ENCODE measurements at places on chromosomes 13 and 19.

DNA sequence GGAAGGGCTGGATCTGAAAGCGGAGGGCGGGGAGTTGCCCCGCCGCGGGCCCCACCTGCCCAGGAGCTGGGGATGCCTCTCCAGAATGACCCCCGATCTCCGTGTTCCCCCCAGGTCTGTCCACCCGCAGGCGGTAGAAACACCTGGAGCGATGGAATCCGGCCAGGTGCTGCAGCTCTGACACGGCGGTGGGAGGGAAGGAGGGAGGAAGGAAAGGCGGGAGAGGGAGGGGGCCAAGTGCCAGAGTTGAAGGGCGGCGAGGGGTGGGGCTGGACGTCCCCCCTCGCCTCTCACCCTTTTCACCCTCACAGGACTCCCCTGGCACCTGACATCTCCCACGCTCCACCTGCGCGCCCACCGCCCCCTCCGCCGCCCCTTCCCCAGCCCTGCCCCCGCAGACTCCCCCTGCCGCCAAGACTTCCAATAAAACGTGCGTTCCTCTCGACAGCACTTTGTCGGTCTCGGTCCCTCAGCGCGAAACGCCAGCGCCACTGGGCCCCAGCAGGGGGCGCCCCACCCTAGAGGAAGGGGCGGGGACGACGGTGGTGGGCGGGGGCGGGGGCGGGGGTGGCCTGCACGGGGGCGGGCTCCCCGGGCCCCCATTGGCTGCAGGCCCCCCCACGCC lies 337 bp upstream of the FXYD7 start:
- DNase-seq: peak; percentile 68

GRCh38 chr13:110714797-110715394 lies 1.4 kb downstream of the ING1 start:
- DNase-seq: peak; percentile 45

- peak; percentile 81 for DNase-seq
These were observed 39.5 kb downstream of the DHRS12 start for GRCh38 chr13:51764184-51765141.

DNA sequence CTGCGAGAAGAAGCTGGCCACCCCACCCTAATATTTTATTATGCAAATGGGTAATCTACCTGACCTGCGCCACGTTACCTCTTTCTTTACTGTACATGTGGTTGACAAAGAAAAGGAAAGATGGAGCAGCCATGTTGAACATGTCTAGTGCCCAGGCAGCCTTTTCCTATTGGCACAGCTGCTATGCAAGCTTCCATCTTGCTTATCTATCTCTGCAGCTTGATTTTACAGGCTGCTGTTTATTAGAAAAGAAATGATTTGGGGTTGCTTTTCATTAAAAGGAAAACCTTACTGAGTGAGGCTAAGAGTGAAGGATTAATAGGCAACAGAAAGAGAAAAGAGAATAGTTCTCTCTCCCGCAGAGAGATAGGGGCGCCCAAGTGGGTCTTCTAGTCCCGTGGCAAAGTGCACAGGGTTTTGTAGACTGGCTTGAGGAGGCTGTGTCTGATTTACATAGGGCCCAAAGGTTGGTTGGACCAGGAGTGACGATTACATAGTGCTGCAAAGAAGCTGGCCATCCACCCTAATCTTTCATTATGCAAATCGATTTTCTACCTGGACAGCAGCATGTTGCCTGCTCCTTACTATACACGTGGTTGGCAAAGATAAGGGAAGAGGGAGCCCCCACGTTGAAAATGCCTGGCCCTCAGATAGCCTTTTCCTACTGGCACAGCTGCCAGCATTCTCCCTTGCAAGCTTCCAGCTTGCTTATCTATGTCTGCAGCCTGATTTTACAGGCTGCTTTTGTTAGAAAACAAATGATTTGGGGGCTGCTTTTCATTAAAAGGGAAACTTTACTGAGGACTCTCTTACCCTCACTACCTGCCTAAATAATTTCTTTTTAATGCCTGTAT lies 28.3 kb downstream of the OR10H4 start:
- DNase-seq: no peak

- DNase-seq: no peak
These were observed 139.3 kb downstream of the TNFRSF19 start for GRCh38 chr13:23709536-23709935.

DNA sequence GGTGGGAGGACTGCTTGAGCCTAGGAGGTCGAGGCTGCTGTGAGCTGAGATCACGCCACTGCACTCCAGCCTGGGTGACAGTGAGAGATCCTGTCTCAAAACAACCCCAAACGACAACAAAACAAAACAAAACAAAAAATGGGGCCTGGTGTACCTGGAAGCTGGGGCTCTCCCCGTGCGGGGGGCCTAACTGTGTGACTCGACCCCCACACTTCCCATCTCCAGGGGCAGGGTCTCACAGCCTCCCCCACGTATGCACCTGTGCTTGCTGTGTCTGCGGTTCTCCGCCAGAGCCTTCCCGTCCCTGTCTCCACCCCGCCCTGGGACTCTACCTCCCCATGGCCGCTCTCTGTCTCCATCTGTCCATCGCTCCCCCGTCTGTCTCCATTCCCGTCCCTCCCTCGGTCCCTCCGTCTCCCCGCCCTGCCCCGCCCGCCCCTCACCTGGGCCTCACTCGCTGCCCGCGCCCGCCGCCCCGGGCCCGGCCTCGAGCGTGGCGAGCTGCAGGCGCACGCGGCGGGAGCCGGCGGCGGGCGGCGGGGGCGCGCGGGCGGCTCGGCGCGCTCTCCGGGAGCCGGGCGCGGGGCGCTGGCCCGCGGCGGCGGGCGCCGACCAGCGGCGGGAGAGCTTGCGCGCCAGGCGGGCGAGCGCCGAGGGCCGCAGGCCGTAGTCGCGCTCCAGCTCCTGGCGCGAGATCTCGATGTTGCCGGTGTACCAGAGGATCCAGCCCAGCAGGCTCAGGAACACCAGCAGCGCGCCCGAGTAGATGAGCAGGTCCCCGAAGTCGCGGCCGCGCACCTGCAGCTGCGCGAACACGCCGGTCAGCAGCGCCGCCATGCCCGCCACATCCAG lies 587 bp downstream of the TMEM238 start:
- peak; percentile 50 for DNase-seq

DNA sequence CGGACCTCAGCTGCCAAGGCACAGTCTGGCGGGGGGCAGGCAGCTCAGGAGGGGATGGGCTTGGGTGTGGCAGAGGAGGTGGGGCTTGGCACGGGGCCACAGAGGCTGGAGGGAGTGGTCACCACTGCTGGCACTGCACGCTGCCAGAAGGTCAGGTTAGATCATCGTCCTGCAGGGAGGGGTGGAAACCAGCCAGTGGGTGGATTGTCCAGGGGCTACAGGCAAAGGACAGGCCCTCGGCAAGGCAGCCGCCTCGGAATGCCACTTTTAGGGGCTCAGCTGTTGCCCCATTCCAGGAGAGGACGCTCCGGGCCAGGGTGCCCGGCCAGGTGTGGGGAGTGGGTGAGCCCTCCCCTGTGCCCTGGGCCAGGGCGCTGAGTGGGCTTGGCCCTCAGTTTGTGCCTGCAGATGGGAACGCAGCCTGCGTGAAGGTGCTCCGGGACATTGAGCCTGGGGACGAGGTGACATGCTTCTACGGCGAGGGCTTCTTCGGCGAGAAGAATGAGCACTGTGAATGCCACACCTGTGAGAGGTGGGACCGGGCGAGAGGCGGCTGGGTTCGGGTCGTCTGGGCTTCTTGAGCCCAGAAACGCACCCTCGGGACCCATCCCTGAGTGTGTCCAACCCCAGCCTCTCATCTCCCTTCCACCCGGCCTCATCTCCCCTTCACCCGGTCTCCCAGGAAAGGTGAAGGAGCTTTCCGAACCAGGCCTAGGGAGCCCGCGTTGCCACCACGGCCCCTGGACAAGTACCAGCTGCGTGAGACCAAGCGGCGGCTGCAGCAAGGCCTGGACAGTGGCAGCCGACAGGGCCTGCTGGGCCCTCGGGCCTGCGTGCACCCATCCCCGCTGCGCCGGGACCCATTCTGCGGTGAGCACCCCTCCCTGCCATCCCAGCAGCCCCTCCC lies 6.4 kb downstream of the KMT5C start:
- DNase-seq: no peak

- no peak for DNase-seq
These were observed 45.9 kb downstream of the SPTBN4 start for GRCh38 chr19:40512473-40513344.

DNA sequence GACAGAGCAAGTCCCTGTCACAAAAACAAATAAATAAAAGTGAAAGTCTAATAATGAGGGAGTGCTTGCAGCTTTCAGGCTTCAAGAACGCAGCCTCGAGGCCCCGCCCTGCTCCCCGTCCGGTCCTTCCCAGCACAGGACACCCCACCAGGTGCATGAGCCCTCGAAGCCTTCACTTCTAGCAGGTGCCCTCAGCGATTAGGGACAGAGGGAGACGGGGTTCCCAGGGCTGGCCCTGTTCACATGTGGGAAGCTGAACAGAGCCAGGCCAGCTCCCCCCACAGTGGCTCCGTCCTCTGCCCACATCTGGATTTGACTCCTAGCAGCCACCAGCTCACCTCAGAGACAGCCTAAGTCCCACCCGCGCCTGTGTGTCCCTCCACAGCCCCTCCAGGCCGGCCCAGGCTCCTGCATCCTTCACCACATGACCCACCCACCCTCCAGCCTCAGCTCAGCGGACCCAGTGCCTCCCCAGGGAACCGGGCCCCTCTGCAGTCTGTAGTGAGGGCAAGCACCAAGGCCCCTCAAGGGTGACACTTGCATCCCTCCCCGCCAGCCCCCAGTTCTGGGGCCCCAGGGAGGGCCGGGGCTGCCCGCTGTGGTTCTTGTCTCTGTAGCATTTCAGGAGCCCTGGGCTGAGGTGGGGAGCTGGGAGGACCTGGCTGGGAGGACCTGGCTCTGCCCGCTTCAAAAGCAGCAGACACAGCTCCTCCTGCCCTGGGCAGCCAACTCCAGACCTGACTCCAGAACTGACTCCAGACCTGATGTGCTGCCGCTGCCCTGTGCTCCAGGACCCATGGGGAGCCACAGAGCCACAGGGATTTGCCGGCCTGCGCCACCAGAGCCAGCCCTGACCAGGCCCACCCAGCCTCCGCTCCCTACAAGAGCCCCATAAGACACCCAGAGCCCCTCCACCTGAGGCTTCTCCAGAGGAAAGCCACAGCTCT lies 27.2 kb downstream of the GPX4 start:
- DNase-seq: peak; percentile 57

GRCh38 chr13:76745261-76746200 lies 140.7 kb downstream of the KCTD12 start:
- no peak for DNase-seq

DNA sequence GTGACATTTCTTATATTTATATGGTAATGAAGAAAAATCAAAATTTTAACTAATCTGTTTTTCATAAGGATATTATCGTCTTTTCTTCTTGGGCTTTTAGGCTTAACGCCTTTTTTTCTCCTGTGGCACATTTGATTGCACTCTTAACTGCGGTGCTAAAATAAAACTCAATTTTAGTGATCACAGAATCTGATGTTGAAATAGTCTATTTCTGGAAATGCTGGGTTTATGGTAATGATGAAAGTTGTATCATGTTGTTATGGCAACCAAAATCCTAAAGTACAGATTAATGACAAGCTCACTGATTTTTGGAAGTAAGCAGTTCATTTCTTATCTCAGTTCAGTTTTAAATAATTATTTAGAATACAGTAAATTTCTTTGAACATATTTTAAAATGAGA lies 85.3 kb downstream of the COG6 start:
- no peak for DNase-seq

DNA sequence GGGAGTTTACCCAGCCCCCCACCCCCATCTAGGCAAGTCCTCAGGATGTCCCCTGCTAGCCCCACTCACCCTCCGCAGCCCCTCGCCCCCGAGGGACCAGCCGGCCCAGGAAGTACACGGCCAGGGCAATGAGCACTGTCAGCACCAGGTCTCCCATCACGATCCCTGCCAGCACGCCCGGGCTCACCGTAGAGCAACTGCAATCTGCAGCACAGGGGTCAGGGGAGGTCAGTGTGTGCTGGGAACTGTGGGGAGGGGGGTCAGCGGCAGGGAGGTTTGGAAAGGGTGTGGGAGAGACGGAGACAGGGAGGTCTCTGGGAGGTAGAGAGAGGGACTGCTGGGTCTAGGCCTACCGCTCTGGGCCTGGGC lies 734 bp downstream of the TYROBP start:
- DNase-seq: no peak

GRCh38 chr13:43235028-43235427 lies 211.6 kb downstream of the DNAJC15 start:
- DNase-seq: no peak

GRCh38 chr13:98917116-98917515 lies 60.7 kb downstream of the DOCK9 start:
- DNase-seq: no peak

- no peak for DNase-seq
These were observed 19.5 kb upstream of the NDUFS7 start for GRCh38 chr19:1364070-1364704.

GRCh38 chr19:3285647-3286176 lies 61.3 kb downstream of the CELF5 start:
- peak; percentile 43 for DNase-seq

DNA sequence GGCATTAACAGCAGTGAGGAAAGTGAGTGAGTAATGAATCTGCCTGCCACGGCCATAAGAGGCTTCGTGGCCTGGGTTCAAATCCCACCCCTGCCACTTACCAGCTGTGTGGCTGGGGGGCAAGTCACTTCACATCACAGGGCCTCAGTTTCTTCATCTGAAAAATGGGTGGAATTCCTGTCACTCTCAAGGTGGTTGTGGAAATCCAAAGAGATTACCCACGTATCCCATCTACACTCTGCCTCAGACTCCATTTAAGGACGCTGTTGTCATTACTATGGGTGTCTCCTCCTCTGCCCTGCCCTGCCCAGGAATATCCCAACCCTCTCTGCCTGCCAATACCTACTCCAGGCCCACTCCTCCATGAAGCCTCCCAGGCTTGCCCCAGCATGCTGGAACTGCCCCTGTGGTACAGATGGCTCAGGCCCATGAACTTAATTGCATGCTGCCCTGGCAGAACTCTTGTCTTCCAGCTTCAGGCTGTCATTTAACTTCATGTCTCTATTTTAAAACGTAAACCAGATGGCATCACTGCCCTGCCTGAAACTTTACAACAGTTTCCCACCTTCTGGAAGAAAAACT lies 3.1 kb downstream of the GIPC1 start:
- DNase-seq: no peak

GRCh38 chr19:41225238-41226052 lies 6.4 kb downstream of the AXL start:
- DNase-seq: peak; percentile 71

DNA sequence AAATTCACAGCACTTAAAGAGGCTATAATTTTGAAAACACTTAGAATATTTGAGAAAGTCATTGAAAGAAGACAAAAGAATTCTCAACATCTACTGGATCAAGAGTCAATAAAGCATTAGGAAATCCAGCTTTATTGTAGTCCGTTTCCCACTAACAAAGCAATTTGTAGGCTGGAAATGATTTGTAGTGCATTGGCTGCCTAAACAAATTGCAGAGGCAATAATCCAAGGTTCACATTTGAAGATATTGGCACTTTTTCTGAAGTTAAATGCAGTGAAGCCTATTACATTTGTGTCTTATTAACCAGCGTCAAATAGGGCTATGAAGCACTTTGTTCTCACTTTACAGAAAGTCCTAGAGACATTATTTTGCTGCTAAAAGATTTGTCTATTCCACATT lies 848.1 kb upstream of the SLITRK1 start:
- no peak for DNase-seq

- no peak for DNase-seq
These were observed 6.8 kb downstream of the WDFY2 start for GRCh38 chr13:51590971-51591627.

- no peak for DNase-seq
These were observed 104.8 kb downstream of the WDFY2 start for GRCh38 chr13:51688937-51689662.

- no peak for DNase-seq
These were observed 341.0 kb downstream of the DNAJC15 start for GRCh38 chr13:43364210-43365038.

Data from stimulated activated CD4-positive, alpha-beta T cell treated with anti-CD3 and anti-CD28 coated beads, Interleukin-4, amount 100 ng/mL, for 24 hours (primary cell).